ENCODE measurements at places on chromosomes 3 and 15.

DNA sequence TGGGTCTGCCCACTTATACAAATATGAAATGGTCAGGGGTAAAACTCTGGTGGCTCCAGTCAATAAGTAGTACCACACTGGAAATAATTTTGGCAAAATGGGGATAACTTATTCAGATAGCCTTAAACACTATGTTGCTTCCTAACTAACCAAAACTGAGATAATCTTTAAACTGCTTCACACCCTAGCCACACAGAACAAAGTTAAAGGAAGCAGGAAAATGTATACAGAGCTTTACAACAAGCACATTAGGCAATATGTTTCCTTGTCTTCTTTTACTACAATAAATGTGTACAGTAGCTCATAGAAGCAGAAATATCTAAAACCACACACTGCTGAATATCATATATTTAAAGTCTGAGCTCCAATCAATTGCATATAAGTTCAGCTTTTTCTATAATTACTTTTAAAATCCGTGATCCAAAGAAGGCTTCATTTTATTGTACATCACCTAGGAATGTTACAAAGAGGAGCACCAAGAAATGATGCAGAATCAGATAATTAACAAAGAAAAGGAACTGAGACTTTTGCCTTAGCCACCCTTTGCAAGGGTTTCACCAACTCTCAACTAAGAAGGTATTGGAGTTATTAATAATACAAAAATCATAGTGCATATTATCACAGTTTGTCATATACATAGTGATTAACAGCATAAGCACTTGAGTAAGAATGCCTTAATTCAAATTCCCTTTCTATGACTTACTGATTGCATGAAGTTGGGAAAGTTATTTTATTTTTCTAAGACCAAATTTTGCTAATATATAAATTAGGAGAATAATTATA is 9.2 kb upstream of the SSR3 start:
- H3K27me3 ChIP-seq = peaks cover 31% of the 10 kb centered on the region
- peaks cover 6% of the 10 kb centered on the region for H3K36me3 ChIP-seq
- DNase-seq = no peak
- H3K27ac ChIP-seq = no peak overlapping the region
- no peaks in the 10 kb centered on the region for H3K4me1 ChIP-seq

- H3K27me3 ChIP-seq = no peaks in the 10 kb centered on the region
- H3K36me3 ChIP-seq = peaks cover 2% of the 10 kb centered on the region
- H3K4me1 ChIP-seq = peaks cover 2% of the 10 kb centered on the region
- DNase-seq = no peak
Measured at GRCh38 chr3:138846262-138846791, 11.6 kb upstream of the PIK3CB start.

DNA sequence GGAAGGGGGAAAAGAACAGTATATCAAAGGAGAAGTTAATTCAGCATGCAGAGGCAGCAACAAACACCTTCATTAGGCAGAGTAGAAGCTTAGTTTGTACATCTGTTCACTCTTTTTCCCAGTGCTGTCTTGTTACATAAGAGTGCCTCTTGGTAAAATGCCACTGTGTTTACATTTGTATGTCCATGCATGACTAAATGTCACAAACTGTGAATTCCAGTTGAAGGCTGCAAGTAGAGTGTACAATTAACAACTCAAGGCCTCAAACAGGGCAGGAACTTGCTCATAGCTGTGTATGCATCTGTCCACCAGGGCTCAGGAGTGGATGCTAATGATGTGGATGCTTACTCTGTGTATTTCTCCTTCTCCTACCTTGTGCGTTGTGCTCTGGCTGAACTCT is 214.2 kb upstream of the TPM1 start:
- no peaks in the 10 kb centered on the region for H3K36me3 ChIP-seq
- no peak for DNase-seq
- H3K27me3 ChIP-seq = peaks cover 26% of the 10 kb centered on the region
- H3K27ac ChIP-seq = no peak overlapping the region
- no peaks in the 10 kb centered on the region for H3K4me1 ChIP-seq

DNA sequence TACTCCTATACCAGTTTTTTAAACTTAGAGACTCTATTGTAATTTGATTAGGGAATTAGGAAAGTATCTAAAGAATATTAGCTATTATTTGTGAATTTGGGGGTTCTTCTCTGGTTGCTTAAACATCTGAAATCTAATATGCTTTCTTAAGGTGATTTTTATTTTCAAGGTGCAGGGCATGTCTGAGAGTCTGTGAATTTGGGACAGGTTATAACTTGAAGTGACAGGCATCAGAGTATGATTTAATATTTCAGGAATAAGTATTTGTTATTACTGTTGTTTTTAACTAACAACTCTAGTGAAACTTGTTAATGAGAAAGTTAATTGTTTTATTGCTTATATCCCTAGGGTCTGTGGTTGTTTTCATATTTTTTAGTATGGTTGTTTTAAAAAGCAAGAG is 321.6 kb upstream of the EPHA3 start:
- no peaks in the 10 kb centered on the region for H3K27me3 ChIP-seq
- no peak overlapping the region for H3K27ac ChIP-seq
- H3K4me3 ChIP-seq = no peak overlapping the region
- H3K4me1 ChIP-seq = no peaks in the 10 kb centered on the region
- H3K36me3 ChIP-seq = no peaks in the 10 kb centered on the region

DNA sequence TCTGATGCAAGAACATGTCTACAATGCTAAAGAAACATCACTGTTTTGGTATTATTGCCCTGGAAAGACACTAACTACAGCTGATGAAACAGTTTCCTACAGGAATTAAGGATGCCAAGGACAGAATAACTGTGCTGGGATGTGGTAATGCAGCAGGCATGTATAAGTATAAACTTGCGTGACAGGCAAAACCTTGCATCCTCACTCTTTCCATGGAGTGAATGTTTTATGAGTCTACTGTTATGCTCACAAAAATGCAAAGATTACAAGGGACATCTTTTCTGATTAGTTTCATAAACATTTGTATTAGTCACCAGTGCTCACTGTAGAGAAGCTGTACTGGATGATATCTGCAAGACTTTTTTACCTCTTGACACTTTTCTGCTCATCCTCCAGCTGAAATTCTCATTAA is 143.6 kb downstream of the NAALADL2 start:
- no peak overlapping the region for H3K4me3 ChIP-seq
- H3K27me3 ChIP-seq = no peaks in the 10 kb centered on the region
- no peak overlapping the region for H3K27ac ChIP-seq
- H3K4me1 ChIP-seq = no peaks in the 10 kb centered on the region
- no peak for DNase-seq

DNA sequence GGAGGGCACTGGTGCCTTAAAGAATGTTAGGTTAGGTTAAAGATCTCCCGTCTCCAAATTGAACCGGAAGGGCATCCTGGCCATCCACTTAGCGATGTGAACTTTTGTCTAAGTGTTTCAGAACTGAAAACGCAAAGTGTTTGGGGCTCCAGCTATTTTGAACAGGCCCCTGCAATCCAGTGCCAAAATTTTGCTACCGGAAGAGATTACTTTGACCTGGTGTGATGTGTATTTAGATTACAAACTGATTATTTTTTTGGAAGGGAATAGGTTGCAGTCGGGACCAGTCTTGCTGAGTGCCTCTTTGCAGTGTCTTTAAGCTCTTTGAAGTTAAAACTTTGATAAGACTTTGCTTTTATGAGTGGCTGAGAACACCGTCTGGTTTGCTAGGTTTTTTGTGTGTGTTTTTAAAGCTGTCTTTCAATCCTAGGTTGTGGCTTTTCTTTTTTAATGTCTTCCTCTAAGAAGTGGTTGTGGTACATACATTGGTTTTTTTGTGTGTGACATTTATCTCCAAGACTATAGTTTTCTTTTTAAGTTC is 179.6 kb downstream of the OR4M2 start:
- H3K36me3 ChIP-seq = no peaks in the 10 kb centered on the region
- peaks cover 19% of the 10 kb centered on the region for H3K4me1 ChIP-seq
- peak overlapping the region; percentile 59 for H3K4me3 ChIP-seq
- H3K27ac ChIP-seq = peak overlapping the region; percentile 41
- DNase-seq = no peak

Data from T-helper 17 cell (primary cell).